ENCODE measurements at places on chromosomes 12 and 14.

GRCh38 chr14:104559804-104560585 is 19.6 kb upstream of the C14orf180 start:
- no peak for DNase-seq

DNA sequence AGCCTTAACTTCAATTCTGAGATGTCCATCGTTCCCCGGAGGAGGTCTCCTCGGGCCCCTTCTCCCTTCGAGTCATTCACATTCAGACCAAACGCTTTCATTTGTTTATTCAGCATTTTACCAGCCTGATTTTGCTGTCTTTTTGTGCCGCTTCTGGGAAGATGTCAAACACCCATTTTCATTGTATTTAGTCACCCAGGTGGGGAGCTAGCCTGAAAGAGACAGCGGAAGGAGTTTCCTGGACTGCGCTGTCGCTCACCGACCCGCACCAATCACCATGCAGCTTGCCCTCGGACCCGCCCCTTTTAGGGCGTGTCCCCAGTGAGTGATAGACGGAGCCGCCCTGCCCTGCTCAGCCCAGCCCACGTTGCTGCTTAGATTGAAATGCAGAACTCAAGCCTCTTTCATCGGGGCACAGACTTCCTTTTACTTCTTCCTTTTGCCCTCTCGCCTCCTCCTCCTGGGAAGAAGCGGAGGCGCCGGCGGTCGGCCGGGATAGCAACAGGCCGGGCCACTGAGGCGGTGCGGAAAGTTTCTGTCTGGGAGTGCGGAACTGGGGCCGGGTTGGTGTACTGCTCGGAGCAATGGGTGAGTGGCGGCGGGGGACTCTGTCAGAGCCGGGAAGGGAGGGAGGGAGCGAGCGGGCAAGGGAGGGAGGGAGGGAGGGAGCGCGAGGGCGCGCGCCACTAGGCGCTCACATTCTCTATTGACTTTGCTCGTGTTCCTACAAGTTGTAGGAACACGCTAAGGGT is at the start of gene PAX9:
Gene PAX9 (plus strand): TSS at position 355 of the 752 bp plus-strand sequence. CDS start 230 bp downstream, at position 585.
- no peak for DNase-seq

GRCh38 chr14:99708449-99708848 is 24.4 kb downstream of the CYP46A1 start:
- DNase-seq: no peak

- DNase-seq: no peak
These were observed 69.9 kb downstream of the RBM19 start for GRCh38 chr12:113896194-113896593.

DNA sequence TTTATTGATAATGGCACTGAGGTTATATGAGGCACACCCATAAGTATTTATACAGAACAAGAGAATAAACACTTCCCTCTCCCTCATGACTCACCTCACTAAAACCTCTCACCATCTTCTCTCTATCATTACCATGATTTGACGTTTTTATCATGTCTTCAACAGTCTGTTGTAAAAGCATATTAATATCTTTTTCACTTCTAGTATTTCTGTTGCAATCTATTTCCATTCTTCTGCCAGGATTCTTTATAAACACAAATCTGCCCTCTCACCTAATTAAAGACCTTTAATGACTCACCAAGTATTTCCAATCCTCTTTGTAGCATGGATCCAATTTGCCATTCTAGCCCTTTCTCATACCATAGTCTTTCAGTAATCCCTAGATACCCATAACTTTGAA is 527.7 kb downstream of the SLC16A7 start:
- DNase-seq: no peak
